ENCODE measurements at places on chromosomes 2 and 18.

DNA sequence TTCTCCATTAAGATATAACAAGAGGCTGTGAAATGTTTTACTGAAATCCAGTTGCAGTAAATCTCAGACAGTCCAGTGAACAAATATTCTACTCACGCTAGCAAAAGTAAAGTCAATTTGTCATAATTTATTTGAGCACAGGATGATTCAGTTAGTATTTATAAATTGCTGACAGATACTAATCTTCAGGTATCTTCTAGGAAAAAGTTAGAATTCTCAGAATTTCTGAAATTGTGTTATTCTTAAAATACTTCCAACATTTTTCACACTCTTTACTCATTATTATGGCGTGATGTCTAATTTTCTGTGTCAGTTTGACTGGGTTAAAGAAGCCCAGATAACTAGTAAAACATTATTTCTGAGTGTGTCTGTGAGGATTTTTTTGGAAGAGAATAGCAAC, 460.2 kb upstream of the ACVR2A start:
- DNase-seq = no peak

DNA sequence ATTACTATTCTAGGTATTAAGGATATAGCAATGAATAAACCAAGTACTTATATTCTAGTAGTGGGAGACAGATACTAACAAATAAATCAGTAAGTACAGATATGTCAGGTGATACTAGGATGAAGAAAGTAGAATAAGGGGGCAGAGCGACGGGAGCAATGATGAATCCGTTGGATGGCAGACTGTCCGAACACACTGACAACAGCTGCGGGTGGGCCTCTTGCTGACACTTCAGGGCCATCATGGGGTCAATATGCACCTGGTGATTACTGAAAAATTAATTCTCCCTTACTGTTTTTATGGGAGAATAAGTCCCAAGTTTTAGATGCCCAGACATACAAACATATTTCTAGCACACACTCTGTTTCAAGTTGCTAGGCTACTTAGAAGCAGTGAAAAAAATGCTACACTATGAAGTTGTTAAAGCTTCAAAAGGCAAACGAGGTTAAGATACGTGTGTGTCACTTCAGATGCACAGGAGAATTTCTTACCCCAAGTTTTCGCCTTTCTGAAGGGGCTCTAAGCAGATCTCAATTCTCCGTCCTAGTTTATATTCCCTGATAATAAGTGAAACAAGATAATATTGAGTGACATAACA, 78.7 kb downstream of the USP40 start:
- DNase-seq = no peak

GRCh38 chr2:30942419-30942818, 135.2 kb upstream of the CAPN13 start:
- no peak for DNase-seq

DNA sequence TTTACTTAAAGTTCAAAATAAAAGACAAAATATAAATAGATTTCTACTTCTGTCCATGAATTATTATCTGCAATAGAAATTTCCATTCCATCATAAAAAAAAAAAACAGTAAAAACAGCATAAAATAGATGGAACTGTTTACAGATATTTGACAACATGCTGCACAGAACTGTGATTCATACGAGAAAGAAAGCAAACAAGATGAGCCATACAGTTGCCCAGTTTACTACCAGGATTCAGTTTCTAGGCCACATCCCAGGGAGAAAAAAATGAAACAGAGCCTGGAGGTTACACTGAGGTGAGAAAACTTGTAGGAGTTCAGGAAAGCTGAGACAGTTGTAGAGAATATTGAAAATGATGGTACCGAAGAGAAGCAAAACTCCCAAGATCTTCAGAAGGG, 1426.9 kb upstream of the ACVR2A start:
- no peak for DNase-seq

DNA sequence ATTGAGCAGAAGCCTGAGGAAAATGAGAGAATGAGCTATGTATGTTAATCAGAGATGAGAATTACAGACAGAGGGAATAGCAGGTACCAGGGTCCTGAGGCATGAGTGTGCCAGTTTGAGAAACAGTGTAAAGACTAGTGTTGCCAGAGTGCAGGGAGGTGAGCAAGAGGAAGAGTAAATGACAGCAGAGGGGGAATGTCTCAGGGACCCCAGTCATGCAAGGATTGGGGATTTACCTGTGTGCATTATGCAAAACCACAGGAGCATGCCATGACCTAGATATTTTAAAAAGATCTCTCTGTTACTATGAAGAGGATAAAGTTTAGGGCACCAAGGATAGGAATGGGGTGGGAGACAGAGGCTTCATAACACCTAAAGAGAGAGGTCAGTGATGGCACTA, 72.1 kb downstream of the TTC32 start:
- no peak for DNase-seq

DNA sequence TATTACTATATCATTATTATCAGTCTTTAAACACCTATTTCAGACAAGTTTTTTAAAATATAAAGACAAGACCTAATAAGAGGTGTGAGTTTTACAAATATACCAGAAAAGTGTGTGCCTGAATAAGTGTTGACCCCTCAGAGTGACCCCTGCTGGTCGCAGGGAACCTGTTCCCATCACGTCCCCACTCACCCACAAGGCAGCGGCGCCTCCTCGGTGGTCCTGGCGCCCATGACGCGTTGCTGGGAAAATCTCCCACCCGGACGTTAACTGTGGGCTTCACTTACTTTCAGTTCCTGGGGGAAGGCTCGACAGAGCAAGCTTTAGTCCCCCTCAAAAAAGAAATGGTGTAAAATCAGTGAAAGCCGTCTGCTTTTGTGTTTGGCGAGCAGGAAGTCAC, 93.5 kb downstream of the TMEM18 start:
- DNase-seq = no peak
